ENCODE measurements at places on chromosomes 7 and 10.

DNA sequence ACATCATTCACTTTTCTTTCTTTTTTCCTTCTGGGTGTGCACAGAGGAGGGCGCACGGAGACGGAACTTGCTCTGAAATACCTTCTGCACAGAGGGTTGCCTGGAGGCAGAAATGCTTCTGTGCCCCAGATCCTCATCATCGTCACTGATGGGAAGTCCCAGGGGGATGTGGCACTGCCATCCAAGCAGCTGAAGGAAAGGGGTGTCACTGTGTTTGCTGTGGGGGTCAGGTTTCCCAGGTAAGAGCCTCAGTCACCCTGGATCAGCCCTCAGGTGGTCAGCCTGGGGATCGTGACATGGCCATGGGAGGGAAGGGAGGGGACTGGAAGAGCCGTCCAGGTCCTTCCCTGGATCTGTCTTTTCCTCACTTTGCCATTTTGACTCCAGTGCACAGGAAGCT, 33.6 kb downstream of the VWA2 start:
- no peak overlapping the region for H3K4me3 ChIP-seq
- peaks cover 10% of the 10 kb centered on the region for H3K4me1 ChIP-seq

- DNase-seq, result no peak
- no peak overlapping the region for H3K4me3 ChIP-seq
- H3K4me1 ChIP-seq, result no peaks in the 10 kb centered on the region
- H3K27ac ChIP-seq, result no peak overlapping the region
- no peaks in the 10 kb centered on the region for H3K27me3 ChIP-seq
Observed at GRCh38 chr7:158216198-158216597, 371.4 kb downstream of the PTPRN2 start.

DNA sequence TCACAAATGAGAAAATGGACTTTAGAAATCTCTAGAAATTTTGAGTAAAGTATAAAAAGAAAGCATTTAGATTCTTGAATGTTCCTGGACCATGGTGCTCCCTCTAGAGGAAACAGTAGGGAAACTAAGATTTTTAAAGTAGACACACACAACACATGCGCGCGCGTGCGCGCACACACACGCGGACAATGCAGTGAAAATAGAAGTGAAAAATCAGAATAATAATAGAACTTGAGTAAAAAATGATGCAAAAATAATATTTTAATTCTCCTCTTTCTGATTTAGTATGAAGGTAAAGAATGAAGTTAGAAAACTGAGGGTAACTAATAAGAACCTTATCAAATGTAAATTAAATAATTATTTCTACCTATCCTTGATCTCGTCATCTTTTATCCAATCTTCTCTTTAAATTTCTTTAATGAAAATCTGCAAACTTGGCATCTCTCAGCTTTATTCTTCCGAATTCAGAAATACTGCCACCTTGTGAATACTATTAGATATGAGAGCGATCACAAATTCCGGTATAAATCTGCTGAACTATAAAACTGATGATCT, 117.0 kb upstream of the AMPH start:
- H3K4me3 ChIP-seq, result no peak overlapping the region
- no peaks in the 10 kb centered on the region for H3K4me1 ChIP-seq
- no peak overlapping the region for H3K27ac ChIP-seq
- H3K27me3 ChIP-seq, result no peaks in the 10 kb centered on the region
- peaks cover 6% of the 10 kb centered on the region for H3K36me3 ChIP-seq

DNA sequence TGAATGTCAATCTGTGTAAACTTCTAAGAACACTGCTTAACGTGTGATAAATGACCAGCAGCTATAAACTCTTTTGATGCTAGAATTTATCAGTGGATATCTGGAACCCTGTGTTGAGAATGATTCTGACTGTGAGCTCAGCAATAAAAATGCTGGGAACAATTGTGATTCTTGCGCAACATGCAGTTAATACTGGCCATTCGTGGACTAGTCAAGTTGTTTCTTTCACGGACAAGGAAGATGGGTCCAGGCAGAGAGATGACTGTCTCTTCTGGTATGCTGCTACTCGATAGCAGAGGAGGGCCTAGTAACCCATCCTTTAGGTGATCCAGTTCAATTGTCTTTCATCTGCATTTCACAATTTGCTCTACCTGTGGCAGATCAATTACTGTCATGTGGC, 394.8 kb upstream of the IGFBP3 start:
- no peaks in the 10 kb centered on the region for H3K27me3 ChIP-seq
- no peak for DNase-seq
- no peaks in the 10 kb centered on the region for H3K4me1 ChIP-seq
- no peak overlapping the region for H3K4me3 ChIP-seq

GRCh38 chr10:95728526-95728925, 27.4 kb upstream of the ENTPD1 start:
- H3K36me3 ChIP-seq, result no peaks in the 10 kb centered on the region
- no peak for DNase-seq
- H3K27me3 ChIP-seq, result 0 out of 2 replicates have a peak, but pooled peaks cover 5% of the 10 kb centered on the region
- no peaks in the 10 kb centered on the region for H3K4me1 ChIP-seq
- H3K27ac ChIP-seq, result no peak overlapping the region

GRCh38 chr7:6271060-6271658, 1.3 kb downstream of the CYTH3 start:
- peak overlapping the region; percentile 83 for H3K4me3 ChIP-seq
- no peak for DNase-seq
- peak overlapping the region; percentile 78 for H3K27ac ChIP-seq
- H3K27me3 ChIP-seq, result no peaks in the 10 kb centered on the region

GRCh38 chr7:139730746-139731612, 46.8 kb downstream of the HIPK2 start:
- peaks cover 39% of the 10 kb centered on the region for H3K4me1 ChIP-seq
- H3K27me3 ChIP-seq, result no peaks in the 10 kb centered on the region
- peak overlapping the region; percentile 96 for H3K27ac ChIP-seq
- no peaks in the 10 kb centered on the region for H3K36me3 ChIP-seq

DNA sequence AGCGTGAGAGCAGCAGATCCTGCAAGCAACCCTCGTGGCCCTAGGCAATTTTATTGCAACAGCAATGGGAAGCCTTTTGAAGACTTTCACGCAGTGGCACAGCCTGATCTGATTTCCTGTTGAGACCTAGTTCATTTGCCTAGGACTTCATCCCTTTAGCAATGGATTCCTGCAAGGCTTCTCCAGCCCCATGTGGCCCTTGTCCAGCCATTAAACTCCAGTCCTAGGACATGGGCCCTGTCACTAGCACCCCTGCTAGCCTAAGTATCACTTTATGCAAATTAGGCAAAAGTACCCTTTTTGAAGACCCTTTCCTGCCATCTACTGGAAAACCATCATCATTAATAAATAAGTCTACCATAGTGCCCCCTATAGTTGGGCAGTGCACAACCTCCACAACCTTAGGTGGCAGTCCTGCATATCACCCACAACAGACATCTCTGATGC, 379.4 kb downstream of the GALNT17 start:
- H3K36me3 ChIP-seq, result no peaks in the 10 kb centered on the region
- no peak overlapping the region for H3K4me3 ChIP-seq
- no peaks in the 10 kb centered on the region for H3K4me1 ChIP-seq
- DNase-seq, result no peak
- H3K27ac ChIP-seq, result no peak overlapping the region

- no peak overlapping the region for H3K27ac ChIP-seq
- no peak for DNase-seq
- H3K4me1 ChIP-seq, result no peaks in the 10 kb centered on the region
- no peaks in the 10 kb centered on the region for H3K27me3 ChIP-seq
Observed at GRCh38 chr7:108561047-108561619, 8.4 kb downstream of the THAP5 start.

- H3K4me3 ChIP-seq, result no peak overlapping the region
- no peaks in the 10 kb centered on the region for H3K4me1 ChIP-seq
- no peak overlapping the region for H3K27ac ChIP-seq
- no peak for DNase-seq
- H3K36me3 ChIP-seq, result no peaks in the 10 kb centered on the region
Observed at GRCh38 chr7:153835103-153835502, 217.1 kb upstream of the DPP6 start.

- peak overlapping the region; percentile 19 for H3K27ac ChIP-seq
- no peaks in the 10 kb centered on the region for H3K27me3 ChIP-seq
- no peak for DNase-seq
- peaks cover 40% of the 10 kb centered on the region for H3K4me1 ChIP-seq
- no peaks in the 10 kb centered on the region for H3K36me3 ChIP-seq
Observed at GRCh38 chr7:131016230-131016629, 282.2 kb upstream of the KLF14 start.

GRCh38 chr10:42769673-42770072, 12.9 kb upstream of the BMS1 start:
- H3K4me3 ChIP-seq, result peak overlapping the region; percentile 66
- no peaks in the 10 kb centered on the region for H3K4me1 ChIP-seq
- H3K27me3 ChIP-seq, result peaks cover 6% of the 10 kb centered on the region
- no peak for DNase-seq
- H3K27ac ChIP-seq, result peak overlapping the region; percentile 26
- no peaks in the 10 kb centered on the region for H3K36me3 ChIP-seq

DNA sequence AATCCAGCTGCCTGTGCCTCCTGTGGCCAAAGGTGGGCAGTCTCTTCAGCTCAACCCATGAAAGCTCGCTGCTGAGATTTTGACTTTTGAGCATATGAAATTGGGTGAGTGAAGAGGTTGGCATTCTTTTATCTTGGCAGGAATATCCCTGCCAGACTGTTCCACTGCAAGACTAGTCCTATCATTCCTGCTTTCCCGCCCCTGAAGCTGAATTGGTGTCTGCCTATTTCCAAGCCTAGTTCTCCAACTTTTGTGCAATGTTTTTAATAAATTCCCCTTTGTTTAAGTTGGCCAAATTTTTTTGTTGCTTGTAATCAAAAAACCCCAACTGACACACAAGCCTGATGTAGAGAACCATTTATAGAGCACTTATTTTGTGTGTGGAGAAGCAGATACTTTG, 34.8 kb upstream of the BICC1 start:
- no peak overlapping the region for H3K4me3 ChIP-seq
- DNase-seq, result no peak
- 0 out of 2 replicates have a peak, but pooled peaks cover 3% of the 10 kb centered on the region for H3K27me3 ChIP-seq

DNA sequence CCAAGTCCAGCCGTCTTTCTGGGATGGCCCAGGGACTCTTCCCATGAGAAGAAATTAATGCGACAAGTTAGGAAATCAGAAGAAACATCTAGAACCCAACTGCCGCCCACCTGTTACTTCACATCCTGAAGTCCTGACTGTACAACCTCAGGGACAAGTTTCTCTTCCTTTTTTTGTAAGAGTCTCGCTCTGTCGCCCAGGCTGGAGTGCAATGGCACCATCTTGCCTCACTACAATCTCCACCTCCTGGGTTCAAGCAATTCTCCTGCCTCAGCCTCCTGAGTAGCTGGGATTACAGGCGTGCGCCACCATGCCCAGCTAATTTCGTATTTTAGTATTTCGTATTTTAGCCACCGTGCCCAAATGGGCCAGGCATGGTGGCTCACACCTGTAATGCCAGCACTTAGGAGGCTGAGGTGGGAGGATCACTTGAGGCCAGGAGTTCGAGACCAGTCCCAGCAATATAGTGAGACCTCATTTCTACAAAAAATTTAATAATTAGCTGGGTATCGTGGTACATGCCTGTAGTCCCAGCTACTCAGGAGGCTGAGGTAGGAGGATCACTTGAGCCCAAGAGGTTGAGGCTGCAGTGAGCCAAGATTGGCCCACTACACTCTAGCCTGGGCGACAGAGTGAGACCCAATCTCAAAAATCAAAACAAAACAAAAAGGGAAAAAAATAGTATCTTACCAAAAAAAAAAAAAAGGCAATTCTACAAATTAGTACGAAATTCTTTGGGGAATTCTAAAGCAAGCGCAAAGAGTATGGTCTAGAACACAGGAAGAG, 20.8 kb downstream of the LAT2 start:
- no peak overlapping the region for H3K4me3 ChIP-seq
- no peaks in the 10 kb centered on the region for H3K27me3 ChIP-seq
- DNase-seq, result no peak
- H3K4me1 ChIP-seq, result no peaks in the 10 kb centered on the region

DNA sequence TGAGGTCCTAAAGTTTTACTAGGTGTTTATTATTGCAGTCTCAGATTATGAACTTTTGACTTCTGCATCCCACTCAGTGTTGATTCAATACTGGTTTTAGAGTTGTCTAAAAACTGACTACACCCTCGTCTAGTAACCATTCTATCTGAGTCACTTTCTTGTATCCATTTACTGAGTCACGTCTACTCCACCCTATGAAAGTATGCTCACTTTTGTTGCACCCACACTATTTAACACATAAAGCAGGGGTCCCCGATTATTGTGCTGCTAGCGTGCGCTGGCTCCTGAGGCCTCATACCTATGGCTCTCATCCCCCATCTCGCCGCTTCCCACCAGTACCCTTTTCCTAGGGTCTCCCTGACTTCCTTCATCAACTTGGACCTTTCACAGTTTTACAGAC, 2.0 kb downstream of the SAMD9 start:
- H3K27ac ChIP-seq, result 0 out of 2 replicates have a peak overlapping the region, but pooled peaks have one; percentile 12
- peak overlapping the region; percentile 19 for H3K4me3 ChIP-seq
- no peaks in the 10 kb centered on the region for H3K36me3 ChIP-seq
- H3K4me1 ChIP-seq, result peaks cover 22% of the 10 kb centered on the region
- DNase-seq, result peak; percentile 33
- H3K27me3 ChIP-seq, result no peaks in the 10 kb centered on the region

DNA sequence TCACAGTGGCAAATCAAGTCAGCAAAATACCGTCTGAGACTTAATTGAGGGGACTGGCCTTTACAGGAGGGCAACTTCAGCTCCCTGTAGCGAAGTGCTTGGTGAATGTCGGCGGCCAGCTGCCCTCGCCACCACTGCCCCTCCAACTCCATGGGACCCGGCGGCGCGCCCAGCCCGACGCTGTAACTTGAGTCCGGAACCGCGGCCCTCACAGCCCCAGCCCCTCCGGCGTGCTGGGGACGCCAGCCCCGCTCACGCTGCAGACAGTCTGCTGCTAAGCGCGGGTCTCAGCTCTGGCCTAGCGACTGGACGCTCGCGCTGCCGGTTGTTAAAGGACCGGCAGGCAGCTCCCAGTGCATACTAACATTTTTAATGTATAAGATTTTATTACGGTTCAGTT, 113.4 kb upstream of the NUPR2 start:
- no peak for DNase-seq
- H3K36me3 ChIP-seq, result no peaks in the 10 kb centered on the region
- no peak overlapping the region for H3K27ac ChIP-seq
- no peak overlapping the region for H3K4me3 ChIP-seq

- H3K4me3 ChIP-seq, result no peak overlapping the region
- H3K36me3 ChIP-seq, result peaks cover 5% of the 10 kb centered on the region
- H3K27me3 ChIP-seq, result no peaks in the 10 kb centered on the region
- no peak overlapping the region for H3K27ac ChIP-seq
- no peak for DNase-seq
Observed at GRCh38 chr10:72351479-72351878, 3.2 kb downstream of the DNAJB12 start.

DNA sequence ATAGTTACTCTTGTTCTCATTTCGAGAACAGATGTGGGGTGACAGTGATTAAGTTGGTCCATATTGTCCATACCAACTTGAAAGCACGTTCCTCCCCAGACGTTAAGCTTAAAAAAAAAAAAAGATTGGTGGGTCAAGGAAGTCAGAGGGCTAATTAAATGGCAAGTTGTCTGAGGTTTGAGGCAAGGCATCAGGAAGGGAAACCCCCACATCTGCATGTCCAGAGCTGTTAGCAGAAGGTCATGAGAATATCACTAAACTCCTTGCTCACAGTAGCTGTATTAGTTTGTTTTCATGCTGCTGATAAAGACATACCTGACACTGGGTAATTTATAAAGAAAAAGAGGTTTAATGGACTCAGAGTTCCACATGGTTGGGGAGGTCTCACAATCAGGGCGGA, 415.6 kb upstream of the FZD8 start:
- DNase-seq, result no peak
- H3K36me3 ChIP-seq, result no peaks in the 10 kb centered on the region

GRCh38 chr7:22319424-22320403, 37.2 kb downstream of the RAPGEF5 start:
- H3K27ac ChIP-seq, result no peak overlapping the region
- H3K4me1 ChIP-seq, result no peaks in the 10 kb centered on the region
- H3K27me3 ChIP-seq, result no peaks in the 10 kb centered on the region
- no peak overlapping the region for H3K4me3 ChIP-seq
- DNase-seq, result no peak
